ENCODE measurements at places on chromosomes 6 and 20.

GRCh38 chr6:75611702-75612375, 10.2 kb downstream of the SENP6 start:
- no peak for DNase-seq

DNA sequence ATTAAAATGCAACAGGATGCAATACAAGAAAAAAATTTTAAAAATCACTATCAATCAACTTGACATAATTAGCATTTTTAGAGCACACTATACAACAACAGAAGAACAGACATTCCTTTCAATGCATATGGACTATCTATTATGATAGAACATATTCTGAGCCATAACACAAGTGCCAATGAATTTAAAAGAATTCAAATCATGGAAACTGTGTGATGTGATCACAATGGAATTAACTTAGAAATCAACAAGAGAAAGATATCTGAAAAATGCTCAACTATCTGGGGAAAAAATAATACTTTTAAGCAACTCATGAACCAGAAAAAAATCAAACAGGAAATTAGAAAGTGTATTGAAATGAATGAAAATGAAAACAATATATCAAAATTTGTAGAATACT, 106.3 kb downstream of the ADTRP start:
- DNase-seq = no peak

DNA sequence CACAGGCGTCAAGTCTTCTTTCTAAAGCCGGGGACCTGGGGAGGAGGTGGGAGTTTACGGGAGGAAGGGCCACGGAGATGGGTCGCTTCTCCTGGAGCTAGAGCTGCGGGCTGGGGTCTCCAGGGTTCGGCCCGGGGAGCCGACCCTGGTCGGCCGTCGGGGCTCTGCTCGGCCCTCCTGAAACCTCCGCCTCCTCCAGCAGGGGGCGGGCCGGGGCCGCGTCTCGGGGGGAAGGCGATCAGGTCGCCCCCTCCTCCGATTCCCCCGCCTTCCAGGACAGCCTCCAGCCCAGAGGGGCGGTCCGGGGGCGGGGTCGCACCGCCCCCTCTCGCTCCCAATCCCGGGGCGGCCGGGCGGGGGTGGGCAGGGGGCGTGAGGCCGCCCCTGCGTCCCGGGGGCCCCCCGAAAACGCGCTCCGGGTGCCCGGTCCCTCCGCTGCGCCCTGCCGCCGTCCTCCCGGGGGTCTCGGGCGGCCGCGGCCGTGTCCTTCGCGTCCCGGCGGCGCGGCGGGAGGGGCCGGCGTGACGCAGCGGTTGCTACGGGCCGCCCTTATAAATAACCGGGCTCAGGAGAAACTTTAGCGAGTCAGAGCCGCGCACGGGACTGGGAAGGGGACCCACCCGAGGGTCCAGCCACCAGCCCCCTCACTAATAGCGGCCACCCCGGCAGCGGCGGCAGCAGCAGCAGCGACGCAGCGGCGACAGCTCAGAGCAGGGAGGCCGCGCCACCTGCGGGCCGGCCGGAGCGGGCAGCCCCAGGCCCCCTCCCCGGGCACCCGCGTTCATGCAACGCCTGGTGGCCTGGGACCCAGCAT, at the start of gene CEBPB:
CEBPB (plus strand) TSS at position 580 of the 814 bp plus-strand sequence; CDS start at position 784, 204 bp downstream.
- DNase-seq = peak; percentile 40

DNA sequence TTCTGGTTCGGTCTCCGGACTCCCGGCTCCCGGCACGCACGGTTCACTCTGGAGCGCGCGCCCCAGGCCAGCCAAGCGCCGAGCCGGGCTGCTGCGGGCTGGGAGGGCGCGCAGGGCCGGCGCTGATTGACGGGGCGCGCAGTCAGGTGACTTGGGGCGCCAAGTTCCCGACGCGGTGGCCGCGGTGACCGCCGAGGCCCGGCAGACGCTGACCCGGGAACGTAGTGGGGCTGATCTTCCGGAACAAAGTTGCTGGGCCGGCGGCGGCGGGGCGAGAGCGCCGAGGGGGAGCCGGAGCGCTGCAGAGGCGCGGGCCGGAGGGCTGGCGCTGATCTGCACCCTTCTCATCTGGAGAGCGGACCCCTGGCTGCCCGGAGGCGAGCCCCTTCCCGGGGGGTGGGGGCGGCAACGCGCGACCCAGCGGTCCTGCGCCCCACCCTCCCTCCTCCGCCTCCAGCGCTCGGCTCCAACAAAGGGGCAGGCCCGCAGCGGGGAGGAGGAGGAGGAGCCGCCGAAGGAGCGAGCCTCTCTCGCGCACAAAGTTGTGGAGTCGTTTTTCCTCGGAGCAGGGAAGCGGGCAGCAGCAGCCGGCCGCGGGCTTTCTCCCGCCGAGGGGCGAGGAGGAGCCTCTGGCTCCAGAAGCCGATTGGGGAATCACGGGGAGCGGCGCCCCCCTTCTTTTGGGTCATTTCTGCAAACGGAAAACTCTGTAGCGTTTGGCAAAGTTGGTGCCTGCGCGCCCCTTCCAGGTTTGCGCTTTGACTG, at the start of gene UTRN:
UTRN (plus strand) TSS at position 553 of the 765 bp plus-strand sequence. CDS start 6,494 bp downstream, outside the sequence.
- no peak for DNase-seq

GRCh38 chr6:71420693-71421328, 132.2 kb downstream of the OGFRL1 start:
- DNase-seq = no peak

DNA sequence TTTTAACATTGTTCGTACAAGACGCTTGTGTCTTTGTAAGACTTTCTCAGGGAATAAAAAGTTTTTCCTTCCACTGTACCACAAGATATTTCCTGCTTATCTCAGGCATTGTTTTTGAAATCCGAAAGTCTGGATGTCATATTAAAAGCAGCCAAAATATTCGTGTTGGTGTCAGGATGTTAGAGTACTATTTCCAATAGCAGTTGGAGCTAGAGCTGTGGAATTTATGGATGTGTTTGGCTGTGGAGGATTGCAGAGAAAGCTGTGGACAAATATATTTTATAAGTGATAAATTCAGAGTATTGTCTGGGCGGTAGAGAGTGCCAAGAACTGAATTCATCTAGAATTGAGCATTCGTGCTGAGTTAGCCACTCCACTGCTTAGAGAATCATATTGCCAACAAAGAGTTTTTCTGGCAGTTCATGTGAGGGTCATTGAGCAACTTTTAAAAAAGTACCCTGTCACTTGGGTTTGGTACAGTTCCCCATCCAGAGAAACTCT, 57.7 kb downstream of the ZDHHC14 start:
- DNase-seq = no peak

- DNase-seq = no peak
Observed at GRCh38 chr6:163355426-163355991, 59.0 kb upstream of the QKI start.

DNA sequence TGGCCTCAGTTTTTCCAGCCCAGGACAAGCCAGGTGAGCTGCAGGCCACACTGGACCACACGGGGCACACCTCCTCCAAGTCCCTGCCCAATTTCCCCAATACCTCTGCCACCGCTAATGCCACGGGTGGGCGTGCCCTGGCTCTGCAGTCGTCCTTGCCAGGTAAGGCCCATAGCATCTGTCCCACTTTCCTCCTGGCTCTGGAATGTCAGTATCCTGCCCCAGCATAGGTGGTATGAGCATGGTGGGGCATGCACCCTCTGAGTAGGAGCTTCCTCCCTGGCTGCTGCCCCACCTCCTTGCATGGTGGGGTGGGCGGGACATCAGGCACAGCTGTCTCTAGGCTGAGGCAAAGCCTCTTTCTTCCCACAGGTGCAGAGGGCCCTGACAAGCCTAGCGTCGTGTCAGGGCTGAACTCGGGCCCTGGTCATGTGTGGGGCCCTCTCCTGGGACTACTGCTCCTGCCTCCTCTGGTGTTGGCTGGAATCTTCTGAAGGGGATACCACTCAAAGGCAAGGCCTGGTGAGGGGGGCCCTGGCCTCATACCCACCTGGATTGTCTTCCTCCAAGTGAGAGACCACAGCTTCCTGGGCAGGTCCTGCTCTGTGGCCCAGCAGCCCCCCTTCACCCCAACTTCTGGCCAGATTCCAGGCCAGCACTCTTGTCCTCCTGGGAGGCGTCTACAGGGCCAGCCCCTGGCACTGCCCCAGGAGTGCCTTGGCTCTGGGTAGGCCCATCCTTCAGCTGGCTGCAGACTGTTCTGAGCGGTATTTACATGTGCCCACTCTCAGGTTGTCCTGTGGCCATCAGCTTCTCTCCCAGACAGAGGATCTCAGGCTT, 9.1 kb downstream of the PI16 start:
- DNase-seq = no peak

GRCh38 chr6:30837870-30838269, 46.4 kb upstream of the DDR1 start:
- DNase-seq = no peak

- DNase-seq = no peak
Observed at GRCh38 chr20:41064377-41064776, 35.8 kb downstream of the TOP1 start.

DNA sequence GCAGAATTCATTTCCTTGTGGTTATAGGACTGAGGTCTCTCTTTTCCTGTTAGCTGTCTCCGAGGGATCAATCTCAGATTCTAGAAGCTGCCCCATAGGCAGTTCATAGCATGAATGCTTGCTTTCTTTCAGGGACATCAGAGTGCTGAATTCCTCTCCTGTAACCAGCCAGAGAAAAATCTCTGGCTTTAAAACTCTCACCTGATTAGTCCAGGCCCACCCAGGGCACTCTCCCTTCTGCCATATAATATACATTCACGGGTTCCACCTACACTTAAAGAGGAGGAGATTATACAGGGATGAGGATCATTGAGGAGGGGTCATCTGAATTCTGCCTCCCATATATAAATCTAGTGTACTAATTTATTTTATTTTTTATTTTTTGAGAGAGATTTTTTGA, 2.1 kb upstream of the KCNS1 start:
- DNase-seq = no peak

GRCh38 chr6:11585426-11586016, 48.0 kb downstream of the TMEM170B start:
- no peak for DNase-seq

- no peak for DNase-seq
Observed at GRCh38 chr20:41177636-41178035, 40.3 kb downstream of the PLCG1 start.

GRCh38 chr6:143691155-143691554, 13.4 kb downstream of the PHACTR2 start:
- DNase-seq = no peak

- DNase-seq = no peak
Observed at GRCh38 chr6:1094306-1094705, 217.6 kb upstream of the FOXQ1 start.

GRCh38 chr6:36504982-36505381, 42.3 kb downstream of the STK38 start:
- DNase-seq = no peak

- no peak for DNase-seq
Observed at GRCh38 chr6:99521633-99522151, 6.5 kb upstream of the USP45 start.

DNA sequence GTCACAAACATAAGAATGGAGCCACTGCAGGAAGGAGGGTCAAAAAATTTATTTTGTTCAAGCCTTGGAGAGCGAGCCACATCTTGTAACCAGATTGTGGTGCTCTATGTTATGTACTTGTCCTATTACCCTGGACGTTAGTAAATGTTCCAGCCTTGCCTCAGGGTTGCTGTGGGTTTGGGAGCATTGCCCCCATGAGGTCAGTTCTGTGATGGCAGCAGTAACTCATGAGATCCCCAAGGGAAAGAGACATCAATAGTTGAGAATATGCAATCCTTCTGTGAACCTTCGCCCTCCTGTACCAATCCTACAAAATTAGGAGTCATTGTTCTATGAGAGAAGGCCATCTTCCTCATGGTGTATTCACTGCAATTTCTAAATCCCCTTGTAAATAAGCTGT, 16.4 kb upstream of the CFAP206 start:
- no peak for DNase-seq

DNA sequence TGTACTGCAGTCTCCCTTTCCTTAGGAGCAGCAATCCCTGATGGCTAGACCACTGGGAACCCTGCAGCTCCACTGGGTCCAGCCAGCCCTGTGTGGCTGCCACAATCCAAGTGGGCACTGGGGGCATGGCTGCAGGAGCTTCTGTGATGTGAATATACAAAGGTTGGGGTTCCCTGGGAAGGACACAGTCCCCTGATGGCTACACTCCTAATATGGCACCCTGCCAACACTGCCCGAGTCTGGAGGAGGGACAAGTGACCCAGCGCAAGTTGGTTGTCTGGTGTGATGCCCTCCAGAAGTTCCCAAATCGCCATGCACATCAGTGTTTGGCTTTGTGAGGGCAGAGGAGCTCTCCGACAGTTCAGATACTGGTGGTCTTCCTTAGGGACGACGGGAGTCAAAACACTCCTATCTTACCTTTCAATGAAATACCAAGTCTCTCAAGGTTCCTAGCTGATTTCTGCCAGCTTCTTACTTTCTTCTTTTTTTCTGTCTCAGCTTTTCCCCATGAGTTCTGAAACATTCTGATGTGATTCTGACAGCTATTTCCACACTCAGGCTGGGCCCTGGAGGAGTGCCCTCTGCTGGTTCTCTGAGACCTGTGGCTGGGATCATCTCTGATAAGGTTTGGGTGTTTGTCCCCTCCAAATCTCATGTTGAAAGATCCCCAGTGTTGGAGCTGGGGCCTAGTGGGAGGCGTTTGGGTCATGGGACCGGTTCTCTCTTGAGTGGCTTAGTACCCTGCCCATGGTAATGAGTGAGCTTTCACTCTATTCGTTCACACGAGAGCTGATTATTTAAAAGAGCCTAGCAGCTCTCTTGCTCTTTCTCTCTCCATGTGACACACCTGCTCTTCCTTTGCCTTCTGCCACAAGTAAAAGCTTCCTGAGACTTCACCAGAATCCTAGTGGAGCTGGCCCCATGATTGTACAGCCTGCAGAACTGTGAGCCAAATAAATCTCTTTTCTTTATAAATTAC, 15.5 kb upstream of the ZFP57 start:
- DNase-seq = no peak

DNA sequence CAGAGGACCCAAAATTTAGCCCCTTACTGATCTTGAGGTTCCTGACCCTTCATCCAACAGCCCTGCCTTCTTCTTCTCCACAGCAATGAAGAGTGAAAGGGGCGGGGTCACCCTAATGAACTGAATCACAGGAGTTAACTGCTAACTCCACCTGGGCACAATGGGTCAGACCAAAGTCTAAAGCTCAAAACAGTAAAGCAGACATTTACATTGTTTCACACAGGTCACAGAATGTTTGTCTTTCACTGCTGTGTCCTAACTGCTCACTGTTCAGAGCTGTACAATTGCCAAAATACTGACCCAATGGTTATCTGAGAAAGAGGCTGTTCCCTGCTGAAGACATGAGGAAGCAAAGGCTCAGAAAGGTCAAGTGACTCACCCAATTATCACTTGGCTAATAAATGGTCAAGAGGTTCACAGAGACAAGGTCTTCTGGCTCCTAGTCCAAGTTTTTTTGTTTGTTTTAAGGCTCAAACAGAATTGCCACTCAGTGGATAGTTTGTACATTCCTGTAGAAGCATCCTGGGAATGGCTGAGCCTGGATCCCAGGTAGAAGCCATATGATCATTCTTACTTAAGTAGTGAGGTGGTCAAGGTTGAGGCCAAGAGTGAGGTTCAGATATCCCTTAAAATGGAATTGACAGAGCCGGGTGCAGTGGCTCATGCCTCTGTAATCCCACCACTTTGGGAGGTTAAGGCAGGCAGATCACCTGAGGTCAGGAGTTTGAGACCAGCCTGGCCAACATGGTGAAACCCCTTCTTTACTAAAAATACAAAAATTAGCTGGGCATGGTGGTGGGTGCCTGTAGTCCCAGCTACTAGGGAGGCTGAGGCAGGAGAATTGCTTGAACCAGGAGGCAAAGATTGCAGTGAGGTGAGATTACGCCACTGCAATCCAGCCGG, 35.1 kb upstream of the FAM83C start:
- DNase-seq = no peak

GRCh38 chr20:35702824-35703695, 3.9 kb downstream of the ROMO1 start:
- DNase-seq = no peak
